ENCODE measurements at places on chromosomes 3 and 15.

DNA sequence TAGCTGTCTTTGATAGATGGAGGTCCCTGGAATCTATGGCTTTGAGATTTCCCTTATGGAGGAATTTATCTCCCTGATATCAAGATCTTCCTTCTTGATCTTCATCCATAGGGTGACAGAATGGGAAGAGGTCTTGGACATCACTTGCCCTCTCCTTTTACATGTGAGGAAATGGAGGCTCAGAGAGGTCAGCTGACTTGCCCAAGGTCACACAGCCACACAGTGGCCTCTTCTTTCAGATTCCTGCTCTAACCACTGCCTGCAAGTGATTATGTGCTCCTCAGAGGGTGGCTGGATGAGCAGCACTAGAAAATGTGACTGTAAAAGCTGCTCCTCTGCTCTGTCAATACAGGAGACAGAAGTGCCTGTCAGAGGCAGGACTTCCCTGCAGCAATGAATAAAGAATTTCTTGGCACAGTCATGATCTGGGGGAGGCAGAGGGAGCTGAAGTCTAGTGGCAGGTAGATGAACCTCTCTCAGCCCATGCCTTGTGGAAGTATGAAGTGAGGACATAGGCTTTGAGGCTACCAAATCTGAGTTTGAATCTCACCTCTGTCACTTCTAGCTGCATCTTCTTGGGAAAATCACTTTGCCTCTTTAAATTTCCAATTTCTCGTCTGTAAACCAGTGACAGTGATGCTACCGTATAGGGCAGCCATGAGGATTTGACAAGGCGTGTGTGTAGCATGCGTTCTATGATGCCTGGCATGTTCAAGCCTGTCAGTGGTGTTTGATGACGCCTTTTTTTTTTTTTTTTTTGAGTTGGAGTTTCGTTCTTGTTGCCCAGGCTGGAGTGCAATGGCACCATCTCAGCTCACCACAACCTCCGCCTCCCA, 12.0 kb downstream of the SSUH2 start:
- no peak for DNase-seq

DNA sequence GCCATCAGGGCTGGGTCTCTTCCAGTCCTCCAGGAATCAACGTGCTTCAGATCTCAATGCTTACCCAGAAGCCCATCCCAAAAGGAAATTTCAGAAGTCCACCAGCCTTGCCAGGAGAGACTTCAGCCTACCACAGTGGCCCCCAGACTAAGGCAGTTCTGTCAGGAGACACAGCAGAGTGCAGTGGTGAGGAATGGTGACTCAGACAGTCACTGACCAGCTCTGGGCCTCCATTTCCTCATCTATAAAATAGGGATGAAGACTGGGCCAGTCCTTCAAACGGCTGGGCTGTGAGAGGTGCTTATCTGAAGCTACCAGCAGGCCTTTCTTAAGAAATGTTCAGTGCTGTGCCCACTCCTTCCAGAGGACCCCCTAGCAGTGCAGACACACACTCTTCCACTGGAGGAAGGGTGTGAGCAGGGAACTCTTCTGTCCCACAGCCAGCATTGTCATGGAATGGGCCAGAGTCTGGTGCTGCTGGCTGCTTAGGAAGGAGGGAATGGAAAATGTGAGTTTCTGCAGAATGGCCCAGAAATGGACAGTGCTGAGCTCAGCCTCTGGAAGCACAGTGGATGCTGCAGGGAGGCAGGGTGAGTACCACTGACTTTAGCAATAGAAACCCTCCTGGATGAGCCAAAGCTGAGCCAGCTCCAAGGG, 41.6 kb upstream of the DUSP7 start:
- DNase-seq, result no peak

GRCh38 chr3:170496026-170496867, 77.6 kb downstream of the CLDN11 start:
- DNase-seq, result no peak

DNA sequence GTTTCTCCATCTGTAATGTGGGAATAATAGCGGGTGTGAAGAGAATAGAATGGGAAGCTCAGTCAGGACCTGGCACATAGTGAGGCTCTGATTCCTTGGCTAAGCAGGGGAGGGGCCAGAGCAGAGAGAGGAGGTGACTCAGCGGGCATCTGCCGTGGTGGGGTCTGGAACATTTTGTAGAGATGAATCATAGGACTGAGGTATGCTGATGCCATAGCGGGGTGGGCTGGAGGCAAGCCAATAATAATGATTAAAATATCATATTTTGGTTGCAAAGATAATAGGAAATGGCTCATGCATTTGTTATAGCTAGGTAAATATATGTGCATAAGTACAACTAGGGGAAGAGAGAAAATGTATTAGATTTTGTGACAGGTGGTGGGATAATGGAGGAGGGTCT, 11.2 kb downstream of the TGM4 start:
- no peak for DNase-seq

- no peak for DNase-seq
Measured at GRCh38 chr3:171932153-171932611, 89.0 kb downstream of the TMEM212 start.

GRCh38 chr15:99212406-99212805, 37.0 kb downstream of the TTC23 start:
- DNase-seq, result no peak

DNA sequence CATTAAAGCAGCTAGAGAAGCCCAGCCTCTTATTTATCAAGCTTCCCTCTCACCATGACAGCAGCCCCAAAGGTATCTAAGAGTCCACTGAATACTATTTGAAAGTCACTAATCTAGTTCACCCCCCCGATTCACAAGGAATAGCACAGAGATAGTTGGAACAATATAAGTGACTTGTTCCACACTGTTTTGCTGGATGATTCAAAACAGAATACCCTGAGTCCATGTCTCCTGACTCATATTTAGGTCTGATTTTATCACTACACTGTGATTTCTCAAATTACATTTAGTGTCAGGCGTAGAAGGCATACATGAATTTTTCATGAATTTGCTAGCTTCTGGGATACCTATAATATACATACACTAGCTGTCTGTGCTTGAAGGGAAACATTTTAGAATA, 18.7 kb upstream of the EOGT start:
- DNase-seq, result no peak

DNA sequence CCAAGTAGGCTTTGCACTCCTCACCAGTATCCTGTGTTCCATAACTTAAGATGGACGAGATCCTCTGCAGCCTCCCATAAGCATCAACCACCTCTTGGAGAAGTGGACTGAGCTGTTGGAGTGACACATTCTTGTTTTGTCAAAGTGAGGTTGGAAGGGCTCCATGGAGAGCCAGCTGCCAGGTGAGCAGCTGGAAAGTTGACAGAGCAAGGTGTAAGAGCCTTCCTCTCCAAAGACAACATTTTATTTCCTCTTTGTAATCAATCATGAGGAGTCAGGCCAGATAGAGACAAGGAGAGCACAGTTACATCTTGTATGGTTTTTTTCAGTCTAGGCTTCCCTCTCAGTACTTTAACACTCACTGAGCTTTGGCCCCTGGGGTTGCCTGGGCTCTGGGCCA, 5.1 kb downstream of the ABI3BP start:
- DNase-seq, result no peak

GRCh38 chr15:101193120-101193644, 58.7 kb downstream of the CHSY1 start:
- no peak for DNase-seq

GRCh38 chr3:102464261-102464660, 29.4 kb downstream of the ZPLD1 start:
- DNase-seq, result no peak

- no peak for DNase-seq
Measured at GRCh38 chr3:132837615-132838014, 115.4 kb upstream of the NPHP3 start.

DNA sequence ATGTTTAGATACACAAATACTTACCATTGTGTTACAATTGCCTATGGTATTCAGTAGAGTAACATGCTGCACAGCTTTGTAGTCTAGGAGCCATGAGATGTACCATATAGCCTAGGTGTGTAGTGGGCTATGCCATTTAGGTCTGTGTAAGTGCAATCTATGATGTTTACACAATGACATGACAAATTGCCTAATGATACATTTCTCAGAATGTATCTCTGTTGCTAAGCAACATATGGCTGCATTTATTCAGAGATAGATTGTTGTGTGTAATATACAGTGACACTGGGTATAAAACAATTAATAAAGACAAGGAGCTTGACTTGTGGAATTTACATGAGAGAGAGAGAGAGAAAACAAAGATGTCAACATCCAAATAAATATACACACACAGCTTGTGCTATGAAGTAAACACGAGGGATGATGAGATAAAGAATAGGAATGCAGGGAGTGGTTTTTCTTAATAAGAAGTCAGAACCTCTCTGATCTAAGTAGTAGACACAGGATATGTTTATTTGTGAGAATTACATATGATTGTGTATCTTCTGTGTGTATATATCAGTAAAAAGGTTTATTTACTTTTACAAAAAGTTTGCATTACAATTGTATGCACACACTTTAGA, 110.0 kb downstream of the KCNAB1 start:
- no peak for DNase-seq

- DNase-seq, result no peak
Measured at GRCh38 chr3:142858043-142858442, 30.8 kb downstream of the PCOLCE2 start.

GRCh38 chr3:50050361-50050760, 38.4 kb upstream of the RBM5 start:
- no peak for DNase-seq

- DNase-seq, result no peak
Measured at GRCh38 chr3:114274929-114275328, 18.9 kb upstream of the TIGIT start.

- no peak for DNase-seq
Measured at GRCh38 chr15:78976691-78977090, 31.8 kb upstream of the CTSH start.

DNA sequence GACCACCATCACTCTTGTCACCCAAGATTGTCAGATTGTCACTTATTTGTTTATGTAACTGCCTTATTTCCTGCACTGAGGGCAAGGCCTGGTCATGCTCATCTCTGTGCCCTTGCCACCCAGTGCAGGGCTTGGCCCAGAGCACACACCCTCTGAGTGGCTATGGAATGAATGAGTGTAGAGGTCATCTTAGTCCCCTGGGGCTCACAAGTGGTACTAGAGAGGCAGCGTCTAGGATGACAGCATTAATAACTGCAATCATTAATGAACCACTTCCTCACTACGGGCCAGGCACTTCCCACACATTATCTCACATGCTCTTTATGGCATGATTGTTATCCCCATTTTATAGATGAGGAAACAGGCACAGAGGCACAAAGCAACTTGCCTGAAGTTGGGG, 117.0 kb downstream of the SMAD6 start:
- no peak for DNase-seq

- DNase-seq, result no peak
Measured at GRCh38 chr15:97978401-97979139, 18.1 kb downstream of the ARRDC4 start.

DNA sequence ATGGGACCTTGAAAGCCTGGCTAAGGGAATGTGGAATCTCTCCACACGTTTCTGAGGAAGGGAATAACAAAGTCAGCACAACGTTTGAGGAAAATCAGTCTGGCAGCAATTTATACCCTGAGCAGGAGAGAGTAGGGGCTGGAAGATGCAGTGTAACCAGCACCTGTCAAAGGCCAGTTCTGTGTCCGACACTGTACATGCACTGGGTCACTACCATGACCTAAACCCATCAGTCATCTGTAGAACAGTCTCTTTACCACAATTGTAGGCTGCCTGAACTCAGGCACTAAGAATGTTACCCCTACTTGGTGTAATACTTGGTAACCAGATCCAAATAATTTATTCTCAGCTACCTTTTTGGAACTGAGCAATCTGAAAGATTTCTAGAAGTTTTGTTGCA, 113.4 kb downstream of the FEZF2 start:
- no peak for DNase-seq

GRCh38 chr3:123120573-123120972, 53.7 kb downstream of the PDIA5 start:
- DNase-seq, result no peak

DNA sequence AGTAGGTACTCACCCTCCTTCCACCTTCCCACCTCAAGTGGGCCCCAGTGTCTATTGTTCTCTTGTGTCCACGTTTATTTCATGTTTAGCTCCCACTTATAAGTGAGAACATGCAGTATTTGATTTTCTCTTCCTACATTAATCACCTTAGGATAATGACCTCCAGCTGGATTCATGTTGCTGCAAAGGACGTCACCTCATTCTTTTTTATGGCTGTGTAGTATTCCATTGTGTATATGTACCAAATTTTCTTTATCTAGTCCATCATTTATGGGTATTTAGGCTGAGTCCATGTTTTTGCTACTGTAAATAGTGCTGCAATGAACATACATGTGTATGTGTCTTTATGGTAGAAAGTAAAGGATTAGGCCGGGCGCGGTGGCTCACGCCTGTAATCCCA, 5.9 kb upstream of the MLF1 start:
- no peak for DNase-seq
